CD8-positive, alpha-beta memory T cell (primary cell): ENCODE measurements at places on chromosomes 2 and 18. TPM values are rescaled to one million over a fixed set of nuclear protein-coding genes. Genes with fewer than 3 reads are reported as not detected.

DNA sequence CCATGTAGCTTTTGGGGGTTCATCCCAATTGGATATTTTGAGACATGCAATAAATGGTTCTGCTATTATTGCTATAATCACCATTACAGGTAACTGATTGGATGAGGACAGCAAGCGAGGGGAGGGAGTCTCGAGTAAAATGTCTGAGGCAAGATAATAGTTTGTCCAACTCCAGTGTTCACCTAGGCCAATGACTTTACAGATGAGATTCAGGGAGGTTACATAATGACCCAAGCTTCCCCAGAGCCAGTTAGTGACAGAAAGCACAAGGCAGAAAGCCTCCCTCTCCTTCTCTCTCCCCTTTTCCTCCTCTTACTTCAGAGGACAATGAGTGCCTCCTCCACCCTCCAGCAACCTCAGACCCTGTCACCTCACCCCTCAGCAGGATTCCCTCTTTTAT, 98.4 kb upstream of the GLS start:
- no peak for DNase-seq

GRCh38 chr2:634041-634440, 43.2 kb downstream of the TMEM18 start:
- no peak for DNase-seq

- no peak for DNase-seq
Measured at GRCh38 chr2:3290655-3291054, 87.0 kb downstream of the EIPR1 start.

GRCh38 chr2:70498054-70498453, 55.6 kb downstream of the TGFA start:
- no peak for DNase-seq

- no peak for DNase-seq
Measured at GRCh38 chr2:219182331-219183150, 4.5 kb downstream of the RETREG2 start.

DNA sequence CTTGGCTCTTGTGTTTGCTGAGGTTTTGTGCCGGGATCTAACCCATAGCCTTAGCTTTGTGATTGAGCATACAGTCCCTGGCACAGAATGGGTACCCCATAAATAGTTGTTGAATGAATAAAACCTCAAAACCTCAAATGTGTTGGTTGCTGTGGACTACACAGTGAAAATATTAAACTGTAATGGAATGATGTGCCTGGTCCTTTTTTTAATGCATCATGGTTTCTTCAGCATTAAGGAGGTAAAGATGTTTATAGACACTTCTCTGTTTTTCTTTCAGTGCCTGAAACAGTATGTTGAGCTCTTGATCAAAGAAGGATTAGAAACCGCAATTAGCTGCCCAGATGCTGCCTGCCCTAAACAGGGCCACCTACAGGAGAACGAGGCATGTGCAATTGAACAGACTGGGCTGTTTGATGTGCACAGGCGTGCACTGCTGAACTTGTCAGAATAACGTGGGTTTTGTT, 97.0 kb downstream of the RNF144A start:
- no peak for DNase-seq

DNA sequence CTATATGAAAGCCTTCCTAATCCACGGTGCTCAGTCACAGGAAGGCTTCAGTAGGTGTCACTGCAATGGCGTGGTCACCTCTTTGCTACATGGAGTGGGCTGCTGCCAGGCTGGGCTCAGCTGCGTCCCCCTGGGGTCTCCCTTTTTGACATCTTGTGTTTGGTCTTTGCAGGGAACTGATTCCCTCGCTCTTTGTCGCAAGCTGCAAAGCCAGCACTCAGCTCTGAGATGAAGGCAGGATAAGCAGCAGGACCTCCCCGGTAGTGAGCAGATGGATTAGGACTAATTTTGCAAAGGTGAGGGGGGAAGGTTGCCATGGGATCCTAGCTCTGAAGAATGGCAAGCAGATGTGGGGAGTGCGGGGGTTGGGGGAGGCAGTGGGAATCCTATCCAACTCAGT, 173.9 kb upstream of the ARL4C start:
- no peak for DNase-seq

DNA sequence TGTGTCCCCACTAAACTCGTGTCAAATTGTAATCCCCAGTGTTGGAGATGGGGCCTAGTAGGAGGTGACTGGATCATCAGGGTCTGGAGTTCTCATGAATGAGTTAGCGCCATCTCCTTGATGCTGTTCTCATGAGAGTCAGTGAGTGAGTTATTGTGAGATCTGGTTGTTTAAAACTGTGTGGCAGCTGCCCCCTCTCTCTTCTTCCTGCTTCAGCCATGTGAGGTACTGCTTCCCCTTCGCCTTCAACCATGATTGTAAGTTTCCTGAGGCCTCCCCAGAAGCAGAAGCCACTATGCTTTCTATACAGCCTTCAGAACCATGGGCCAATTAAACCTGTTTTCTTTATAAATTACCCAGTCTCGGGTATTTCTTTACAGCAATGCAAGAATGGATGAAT, 50.4 kb downstream of the AP1S3 start:
- no peak for DNase-seq

DNA sequence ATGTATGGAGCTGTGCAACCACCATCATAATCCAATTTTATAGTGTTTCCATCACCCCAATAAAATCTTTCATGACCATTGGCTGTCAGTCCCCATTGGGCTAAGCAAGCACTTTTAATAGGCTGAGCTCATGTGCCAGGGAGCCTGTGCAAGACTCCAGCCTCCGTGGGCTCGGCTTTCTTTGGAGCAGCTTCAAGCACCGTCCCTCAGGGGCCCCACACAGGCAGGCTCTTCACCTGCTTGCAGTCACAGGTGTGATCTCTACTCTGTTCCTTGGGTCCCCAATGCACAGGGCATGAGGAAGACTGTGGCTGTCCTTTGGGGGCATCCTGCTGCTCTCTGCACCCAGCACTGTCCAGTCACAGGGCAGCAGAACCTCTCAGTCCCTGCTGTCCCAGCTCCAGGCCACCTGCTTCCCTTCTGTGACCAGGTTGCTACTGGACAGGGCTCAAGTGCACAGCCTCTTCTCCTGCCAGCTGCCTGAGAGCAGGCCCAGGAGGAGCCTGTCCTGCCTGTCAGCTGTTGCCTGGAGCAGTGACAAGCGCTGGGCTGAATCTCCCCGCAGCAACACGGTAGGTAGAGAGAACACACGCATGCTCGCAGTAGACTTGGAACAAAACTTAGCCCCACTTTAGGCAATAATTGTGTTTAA, 40.7 kb upstream of the TMEM131 start:
- no peak for DNase-seq

GRCh38 chr2:236558993-236559978, 10.3 kb upstream of the ACKR3 start:
- DNase-seq, result no peak

DNA sequence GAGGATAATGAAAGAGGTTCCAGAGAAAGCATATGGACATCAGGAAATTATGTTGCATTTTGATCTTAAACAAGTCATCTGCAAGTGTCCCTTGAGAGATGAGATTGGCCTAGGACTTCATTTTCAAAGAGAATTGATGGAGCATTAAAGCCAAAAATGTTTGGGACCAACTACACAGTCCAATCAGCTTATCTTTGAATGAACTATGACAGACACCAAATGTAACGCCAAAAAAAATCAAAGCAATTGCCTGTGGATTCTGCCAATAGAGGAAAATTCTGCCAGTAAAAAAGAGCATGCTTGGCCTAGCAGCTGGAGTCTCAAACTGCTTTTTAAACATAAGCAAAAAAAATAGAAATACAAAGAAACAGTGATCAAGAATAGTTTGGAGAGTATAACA, 594.5 kb upstream of the CHAC2 start:
- DNase-seq, result no peak

DNA sequence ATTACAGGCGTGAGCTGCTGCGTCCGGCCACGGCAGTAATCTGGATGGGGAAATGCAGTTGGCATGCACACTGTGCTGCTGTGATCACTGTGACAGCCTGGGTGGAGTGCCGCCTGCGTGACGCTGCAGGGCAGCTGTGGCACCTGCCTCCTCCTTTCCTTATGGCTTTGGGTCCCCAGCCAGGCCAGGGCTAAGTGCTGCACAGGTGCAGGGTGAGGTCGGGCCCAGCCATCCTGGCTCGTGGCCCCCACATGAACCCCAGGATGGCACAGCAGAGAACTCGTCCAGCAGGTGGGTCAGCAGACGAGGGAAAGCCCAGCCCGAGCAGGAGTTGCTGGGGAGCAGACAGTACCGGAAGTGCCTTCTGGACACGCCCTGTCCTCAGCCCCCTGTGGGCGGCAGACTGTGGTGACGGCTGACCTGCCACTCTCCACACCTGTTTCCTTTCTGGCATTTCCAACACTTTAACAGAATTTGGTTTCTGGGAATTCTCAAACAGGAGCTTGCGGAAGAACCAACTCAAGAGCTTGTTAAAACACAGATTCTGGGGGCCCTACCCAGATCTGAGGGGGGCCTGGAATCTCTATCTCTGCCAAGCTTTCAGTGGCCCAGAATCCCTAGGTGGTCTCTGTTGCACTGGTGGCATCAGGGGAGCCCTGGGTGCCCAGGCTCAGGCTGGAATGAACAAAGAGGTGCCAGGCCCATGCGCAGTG, 16.9 kb downstream of the HS1BP3 start:
- DNase-seq, result no peak

- no peak for DNase-seq
Measured at GRCh38 chr2:15923597-15923996, 16.8 kb upstream of the MYCN start.

- DNase-seq, result no peak
Measured at GRCh38 chr18:61364953-61365352, 31.7 kb downstream of the CDH20 start.

GRCh38 chr2:133271105-133271504, 297.2 kb downstream of the NCKAP5 start:
- no peak for DNase-seq

DNA sequence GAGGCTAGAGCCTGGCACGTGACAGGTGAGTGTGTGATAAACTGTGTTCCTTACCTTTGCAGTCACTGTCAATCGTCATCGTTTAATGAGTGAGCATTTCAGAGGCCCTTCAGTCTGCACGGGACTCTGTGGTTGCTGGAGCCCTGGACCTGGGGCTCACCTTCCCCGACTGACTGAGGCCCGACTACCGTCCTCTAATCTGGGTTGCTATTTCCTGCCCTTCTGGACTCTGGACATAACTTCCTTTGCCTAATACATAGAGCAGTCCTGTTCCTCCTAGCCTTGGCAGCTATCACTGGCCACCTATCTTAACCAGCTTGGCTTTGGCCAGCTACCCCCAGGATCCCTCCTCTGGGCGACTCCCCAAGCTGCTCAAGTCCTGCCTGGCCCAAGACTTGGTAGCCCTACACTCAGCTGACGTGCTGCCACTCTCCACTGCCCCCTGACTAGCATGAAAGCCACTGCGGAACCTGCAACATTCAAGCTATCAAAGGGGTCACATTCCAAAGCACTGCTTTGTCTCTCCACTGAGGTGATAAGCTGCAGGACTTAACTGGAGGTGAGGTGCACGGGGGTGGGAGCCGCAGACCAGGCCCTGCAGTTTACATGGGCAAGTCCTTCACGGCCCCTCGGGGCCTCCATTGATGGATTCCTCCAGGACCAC, 11.1 kb upstream of the RAB17 start:
- no peak for DNase-seq

GRCh38 chr2:26942543-26943295, 27.7 kb upstream of the MAPRE3 start:
- DNase-seq, result peak; percentile 30

- peak; percentile 7 for DNase-seq
Measured at GRCh38 chr18:59056706-59057492, 82.8 kb upstream of the SEC11C start.

- DNase-seq, result no peak
Measured at GRCh38 chr18:67456711-67457110, 59.8 kb downstream of the DSEL start.

DNA sequence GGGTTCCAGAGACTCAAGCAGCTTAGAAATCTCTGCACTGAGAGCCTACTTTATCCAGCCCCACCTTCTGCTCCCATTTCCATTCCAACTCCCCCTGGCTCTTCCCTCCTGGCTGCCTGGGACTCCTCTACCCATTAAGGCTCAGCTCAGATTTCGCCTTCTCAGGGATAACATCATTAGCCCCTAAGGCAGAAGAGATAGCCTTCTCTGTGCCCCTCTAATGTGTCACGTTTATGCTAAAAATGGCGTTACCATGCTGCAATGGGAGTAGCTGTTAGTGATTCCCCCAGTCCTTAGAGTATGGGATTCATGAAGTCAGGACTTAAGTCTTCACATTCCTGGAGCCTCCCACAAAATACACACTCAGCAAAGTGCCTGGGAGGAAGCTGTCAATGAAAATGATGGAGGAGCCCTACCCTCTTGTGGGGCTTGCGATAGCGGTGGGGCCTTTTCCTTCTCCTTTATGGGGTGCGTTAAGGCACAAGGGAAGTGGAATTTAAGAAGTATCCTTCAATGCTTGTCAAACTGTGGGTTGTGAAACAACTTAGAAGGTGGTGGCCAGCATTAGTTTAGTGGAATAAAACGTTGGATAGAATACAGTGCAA, 144.7 kb upstream of the COPS8 start:
- DNase-seq, result no peak

DNA sequence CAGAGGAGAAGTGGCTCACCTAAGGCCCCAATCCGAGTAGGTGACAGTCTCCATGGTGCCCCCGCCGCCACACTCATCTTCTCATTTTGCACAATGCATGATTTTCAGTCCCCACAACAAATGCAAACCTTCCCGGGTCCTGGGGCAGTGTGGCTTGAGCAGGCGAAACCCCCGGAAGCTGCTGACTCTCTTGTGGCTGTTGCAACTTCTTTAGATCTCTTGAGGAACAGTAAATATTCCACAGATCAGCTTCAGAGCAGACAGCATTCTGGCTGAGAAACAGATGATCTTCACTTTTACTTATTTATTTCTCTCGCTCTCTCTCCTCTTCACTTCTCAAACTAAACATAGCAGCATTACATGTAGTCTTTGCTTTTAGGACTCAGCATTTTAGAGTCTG, 51.9 kb downstream of the ASAP2 start:
- no peak for DNase-seq

DNA sequence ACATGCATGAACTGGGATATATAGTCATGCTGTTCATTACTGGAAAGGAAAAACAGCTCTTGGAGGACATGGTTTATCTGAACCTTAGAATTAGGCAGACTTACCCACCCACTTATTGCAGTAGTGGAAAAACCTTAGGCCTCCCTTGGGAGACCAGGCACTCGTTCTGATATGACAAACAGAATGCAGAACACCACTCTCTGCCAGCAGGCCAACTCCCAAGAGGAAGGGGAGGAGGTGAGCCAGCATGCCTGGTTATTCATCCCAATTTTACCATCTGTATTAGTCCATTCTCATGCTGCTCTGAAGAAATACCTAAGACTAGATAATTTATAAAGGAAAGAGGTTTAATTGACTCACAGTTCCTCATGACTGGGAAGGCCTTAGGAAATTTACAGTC, 17.5 kb downstream of the C18orf63 start:
- DNase-seq, result no peak

GRCh38 chr18:78978349-78979055, 1.1 kb upstream of the SALL3 start:
- no peak for DNase-seq

- DNase-seq, result no peak
Measured at GRCh38 chr18:76392349-76392748, 102.7 kb downstream of the ZNF516 start.

Gene SLC8A1
- 0.22 TPM for total RNA-seq

Gene CNTNAP5
- not detected for total RNA-seq

Gene C1QL2
- not detected for total RNA-seq

Gene TGOLN2
- 95.6 TPM for total RNA-seq

Gene GAREM1
- not detected for total RNA-seq

Gene LOXHD1
- total RNA-seq, result not detected

Gene SIX3
- not detected for total RNA-seq

Gene SLC30A3
- 0.33 TPM for total RNA-seq

Gene ARHGAP25
- 75.2 TPM for total RNA-seq

Gene SERPINB4
- not detected for total RNA-seq

Gene PLGLB1
- total RNA-seq, result 4.4 TPM

Gene TRIM54
- 0.22 TPM for total RNA-seq

Gene ALPP
- total RNA-seq, result not detected

Gene CHRNG
- not detected for total RNA-seq

Gene RAPGEF4
- not detected for total RNA-seq
